Amniotic stem cell (primary cell): ENCODE measurements at places on chromosomes 4 and X.

DNA sequence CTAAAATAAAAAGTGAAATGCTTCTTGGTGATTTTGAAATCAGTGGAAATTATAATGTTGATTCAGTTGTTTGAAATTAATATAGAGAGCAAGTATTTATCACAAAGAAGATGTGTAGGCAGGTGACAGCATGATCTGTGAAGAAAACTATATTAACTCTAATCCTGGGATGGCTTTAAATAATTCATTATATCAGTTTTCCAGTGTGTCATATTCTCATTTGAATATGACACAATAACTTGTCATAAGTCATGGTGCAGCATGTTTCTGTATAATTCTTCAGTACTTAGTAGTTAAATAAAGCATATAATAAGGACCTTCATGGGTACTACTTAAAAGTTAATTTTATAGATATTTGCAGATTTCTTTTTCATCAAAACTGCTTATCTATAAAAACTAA, 573.6 kb downstream of the INPP4B start:
- no peak for DNase-seq

GRCh38 chrX:41085878-41086626, 807 bp downstream of the USP9X start:
- DNase-seq: no peak

DNA sequence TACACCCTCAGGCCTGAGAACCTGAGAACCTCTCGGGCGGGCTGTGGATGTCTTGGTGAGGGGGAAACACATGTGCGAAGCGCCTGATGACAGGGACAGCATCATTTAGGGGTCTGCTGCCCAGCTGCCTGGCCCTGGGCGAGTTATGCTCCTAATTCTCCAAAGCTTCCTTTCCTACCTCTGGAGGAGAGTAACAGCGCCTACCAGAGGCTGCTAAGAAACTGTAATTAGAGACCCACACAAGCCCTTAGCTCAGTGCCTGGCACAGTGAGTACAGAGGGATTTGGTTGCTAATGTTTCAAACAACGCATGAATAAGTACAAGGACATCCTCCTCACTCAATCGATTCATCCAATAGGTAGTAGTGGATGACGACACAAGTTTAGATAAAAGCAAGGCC, 40.4 kb downstream of the BCOR start:
- no peak for DNase-seq

DNA sequence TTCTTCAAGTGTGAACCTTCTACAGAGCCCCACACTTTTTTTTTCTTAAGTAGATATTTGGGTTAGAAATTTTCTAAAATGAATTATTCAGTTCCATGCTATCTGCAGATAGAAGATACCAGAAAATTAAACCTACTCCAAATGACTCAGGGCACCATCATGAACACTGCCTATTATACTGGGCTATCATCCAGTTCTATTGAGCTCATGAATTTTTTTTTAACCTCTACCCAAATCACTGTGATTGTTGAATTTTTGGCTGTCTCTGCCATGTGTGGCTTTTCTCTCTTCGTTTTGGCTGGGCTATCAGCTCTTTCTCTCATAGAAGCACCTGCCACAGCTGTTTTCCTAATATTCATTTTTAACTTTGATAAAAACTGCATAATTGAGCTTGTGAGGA, 31.0 kb upstream of the SLC34A2 start:
- no peak for DNase-seq

- no peak for DNase-seq
Observed at GRCh38 chr4:96602661-96603060, 762.8 kb downstream of the PDHA2 start.

DNA sequence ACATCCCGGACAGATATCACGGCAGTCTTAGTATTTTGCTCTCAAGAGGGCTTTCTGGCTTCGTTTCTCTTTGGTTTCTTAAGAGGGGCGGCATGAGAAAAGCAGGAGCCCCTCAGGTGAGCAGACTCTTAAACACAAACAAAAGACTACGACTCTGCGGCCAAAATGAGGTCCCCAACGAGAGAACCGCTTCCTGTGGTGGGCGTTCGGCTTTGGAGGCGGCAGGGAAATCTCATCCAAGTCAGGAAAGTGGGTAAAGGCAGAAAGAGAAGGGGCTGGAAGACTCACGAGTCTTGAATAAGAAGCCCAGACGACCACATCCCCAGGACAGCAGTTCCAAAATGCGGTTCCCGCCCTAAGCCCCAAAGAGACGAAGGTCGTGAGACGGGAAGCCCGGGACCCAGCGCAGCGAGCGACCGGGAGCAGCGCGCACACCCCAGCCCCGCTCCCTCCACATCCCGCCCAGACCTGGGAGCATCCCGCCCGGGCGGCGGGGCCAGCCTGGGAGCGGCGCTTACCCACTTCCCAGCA, 409 bp downstream of the UGDH start:
- DNase-seq: no peak

GRCh38 chr4:150863456-150863855, 151.6 kb downstream of the LRBA start:
- no peak for DNase-seq

- DNase-seq: peak; percentile 88
Observed at GRCh38 chr4:1870578-1871443, at the start of gene NSD2. Gene NSD2, plus strand, starts transcription at chr4:1871393. Its CDS starts 29,262 bp downstream, at chr4:1900655.

- no peak for DNase-seq
Observed at GRCh38 chrX:24019448-24019847, 7.5 kb downstream of the KLHL15 start.

GRCh38 chr4:37994569-37994968, 34.4 kb downstream of the PTTG2 start:
- DNase-seq: no peak

- DNase-seq: no peak
Observed at GRCh38 chrX:40468033-40468846, 112.5 kb upstream of the ATP6AP2 start.

- DNase-seq: no peak
Observed at GRCh38 chrX:138026211-138026610, 460.3 kb downstream of the ZIC3 start.

GRCh38 chr4:78056265-78057129, 626 bp upstream of the FRAS1 start:
- DNase-seq: peak; percentile 75

DNA sequence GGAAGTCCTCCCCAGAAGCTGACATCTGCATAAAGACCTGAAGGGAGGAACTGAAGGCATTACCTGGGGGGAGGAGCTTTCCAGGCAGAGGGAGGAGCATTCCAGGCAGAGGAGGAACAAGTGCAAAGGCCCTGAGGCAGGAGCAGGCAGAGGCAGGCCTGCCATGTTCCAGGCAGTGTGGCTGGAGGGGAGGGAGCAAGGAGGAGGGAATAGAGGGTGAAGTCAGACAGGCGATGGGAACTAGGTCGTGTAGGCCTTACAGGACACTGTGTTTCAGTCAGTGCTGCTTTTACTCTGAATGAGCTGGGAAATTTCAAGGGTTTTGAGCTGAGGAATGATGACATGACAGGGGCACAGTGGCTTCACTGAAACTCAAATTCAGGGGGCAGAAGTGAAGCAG, 292.7 kb downstream of the BCOR start:
- DNase-seq: no peak

- no peak for DNase-seq
Observed at GRCh38 chrX:15976396-15976795, 121.8 kb upstream of the AP1S2 start.

- no peak for DNase-seq
Observed at GRCh38 chr4:112185334-112185733, 40.1 kb downstream of the FAM241A start.

DNA sequence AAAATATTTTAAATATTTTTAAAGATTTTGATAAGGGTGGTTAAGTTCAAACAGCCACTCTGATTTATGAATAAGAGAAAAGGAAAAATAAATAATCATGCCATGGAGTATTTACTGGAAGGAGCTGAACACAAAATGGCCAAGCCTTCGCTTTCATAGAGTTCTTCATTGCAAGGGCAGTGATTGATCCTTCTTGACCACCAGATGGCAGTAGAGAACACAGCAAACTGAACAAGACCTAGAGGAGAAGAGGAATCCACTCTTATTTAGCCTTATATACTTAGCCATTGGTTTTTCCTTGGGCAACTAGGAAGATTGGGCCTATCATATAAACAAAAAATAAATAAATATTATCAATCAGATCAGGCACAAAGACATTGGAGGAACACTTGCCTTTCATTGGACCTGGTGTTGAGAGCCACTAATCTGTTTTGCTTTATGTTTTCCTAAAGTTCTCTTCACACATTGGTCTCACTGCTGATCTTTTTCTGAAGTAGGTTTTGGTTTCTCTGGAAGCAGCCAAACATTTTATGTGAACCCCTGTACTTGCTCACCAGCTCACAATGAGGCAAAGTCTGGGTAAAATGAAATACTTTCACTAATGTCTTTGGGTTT, 58.1 kb upstream of the PARM1 start:
- DNase-seq: peak; percentile 73

- DNase-seq: no peak
Observed at GRCh38 chr4:48954314-48954713, 31.8 kb upstream of the CWH43 start.

- DNase-seq: no peak
Observed at GRCh38 chr4:85744950-85745349, 270.0 kb downstream of the ARHGAP24 start.

DNA sequence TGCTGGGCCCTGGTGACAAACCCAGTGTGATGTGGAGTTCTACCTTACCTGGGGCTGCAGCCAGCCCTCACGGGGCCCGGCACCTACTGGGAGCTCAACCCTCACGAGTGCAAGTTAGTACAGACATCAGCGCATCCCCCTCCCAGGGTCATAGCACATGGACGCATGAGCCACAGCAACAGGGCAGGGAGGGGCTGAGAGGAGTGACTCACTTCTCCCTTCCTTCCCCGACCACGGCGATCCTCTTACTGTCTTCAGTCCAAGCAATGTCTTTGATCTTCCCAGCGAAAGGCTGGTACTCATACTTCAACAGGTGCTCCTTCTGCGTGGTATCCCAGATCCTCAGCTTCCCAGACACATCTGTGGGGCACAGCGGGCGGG, 17.8 kb downstream of the WDR1 start:
- no peak for DNase-seq

GRCh38 chr4:124931050-124931449, 218.5 kb upstream of the ANKRD50 start:
- peak; percentile 34 for DNase-seq

- peak; percentile 55 for DNase-seq
Observed at GRCh38 chr4:137705171-137705783, 173.0 kb upstream of the PCDH18 start.

DNA sequence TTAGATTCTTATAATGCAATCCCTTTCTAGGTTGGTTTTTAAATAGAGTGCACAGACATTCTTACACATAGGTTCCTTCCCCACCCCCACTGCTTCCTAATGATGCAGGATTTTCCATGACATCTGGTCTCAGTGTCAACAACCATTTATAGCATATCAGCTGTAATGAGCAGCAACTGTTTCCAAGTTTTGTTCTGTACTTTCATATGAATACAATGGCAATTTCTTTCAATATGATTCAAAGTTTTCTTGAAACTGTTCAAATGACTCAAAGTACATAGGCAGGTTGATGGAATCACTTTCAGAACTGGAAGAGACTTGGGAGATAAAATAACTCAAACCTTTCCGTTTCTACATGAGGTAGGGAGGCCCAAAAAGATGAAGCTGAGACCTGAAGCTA, 220.7 kb downstream of the CAMK2D start:
- DNase-seq: no peak

GRCh38 chr4:33334416-33334815, 2614.2 kb downstream of the PCDH7 start:
- no peak for DNase-seq

- DNase-seq: peak; percentile 25
Observed at GRCh38 chr4:75916091-75916661, 13.9 kb upstream of the PPEF2 start.

GRCh38 chr4:139919004-139919403, 235.0 kb downstream of the MAML3 start:
- no peak for DNase-seq

GRCh38 chrX:3442691-3443090, 96.2 kb upstream of the MXRA5 start:
- no peak for DNase-seq

DNA sequence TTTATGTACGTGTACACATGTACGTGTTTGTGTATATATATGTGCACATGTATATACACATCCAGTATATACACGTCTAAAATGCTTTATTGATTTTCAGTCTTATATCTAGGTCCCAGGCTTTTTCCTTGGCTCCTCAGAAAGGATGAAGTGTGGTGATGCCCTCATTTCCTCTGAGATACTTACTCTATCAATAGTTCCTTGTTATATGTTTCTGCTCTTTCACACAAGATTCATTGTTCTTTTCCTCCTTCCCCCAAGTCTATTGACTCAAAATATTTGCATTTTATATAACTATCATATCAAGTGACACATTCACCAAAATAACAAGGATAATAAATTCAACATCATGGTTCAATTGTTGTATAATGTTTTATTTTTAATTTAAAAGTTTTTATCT, 359.2 kb downstream of the EPHA5 start:
- no peak for DNase-seq

DNA sequence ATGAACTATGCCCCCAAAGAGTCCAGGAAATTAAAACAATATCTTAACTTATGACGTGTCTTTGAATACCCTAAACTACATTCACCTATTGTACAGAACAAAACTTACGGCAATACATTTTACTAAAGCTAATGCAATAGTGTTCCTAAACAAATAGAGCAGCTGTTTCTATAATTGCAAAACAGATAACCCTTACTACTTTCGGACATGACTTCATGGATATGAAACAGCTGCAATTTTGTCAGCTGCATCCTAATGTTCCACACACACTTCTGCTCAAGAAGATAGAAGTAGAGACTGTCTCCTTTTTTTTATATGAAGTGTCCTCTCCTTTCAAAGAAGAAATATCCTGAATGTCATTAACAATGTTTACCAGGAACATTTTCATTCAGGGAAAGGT, 174.9 kb downstream of the ACTRT1 start:
- no peak for DNase-seq

GRCh38 chr4:177033632-177034031, 240.9 kb upstream of the VEGFC start:
- no peak for DNase-seq

DNA sequence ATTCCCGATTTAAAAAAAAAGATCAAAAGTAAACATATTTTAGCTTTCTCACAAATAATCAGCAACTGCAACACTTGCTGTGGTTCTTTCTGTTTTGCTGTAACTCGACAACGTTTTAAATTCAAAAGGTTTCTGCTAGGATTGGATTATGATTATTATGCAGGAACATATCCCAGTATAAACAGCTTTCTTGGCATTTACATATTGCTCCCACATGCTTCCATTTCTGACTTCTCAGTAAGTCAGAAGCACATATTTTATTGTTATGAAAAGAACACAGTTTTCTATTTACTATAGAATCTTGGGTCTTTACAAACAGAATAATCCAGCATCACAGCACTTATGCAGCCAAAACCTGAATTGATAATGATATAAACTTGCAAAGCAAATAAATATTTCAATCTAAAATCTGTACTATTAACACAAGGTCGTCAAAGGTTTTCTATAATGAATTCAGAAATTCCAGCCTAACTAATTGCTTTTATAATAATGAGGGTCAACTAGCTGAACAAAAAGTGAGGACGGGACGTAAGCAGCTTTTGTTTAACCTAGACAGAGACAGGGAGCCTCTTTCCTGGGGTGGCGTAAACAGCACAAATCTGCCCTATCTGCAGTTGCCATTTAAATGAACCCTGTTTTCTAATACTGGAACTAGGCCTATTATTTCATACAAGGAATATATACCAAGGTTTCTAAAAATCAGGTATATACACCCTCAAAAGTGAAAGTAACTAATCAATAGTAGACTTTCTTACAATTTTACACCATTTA, 9.8 kb upstream of the PCDH18 start:
- no peak for DNase-seq
